ENCODE measurements at places on chromosomes 7 and 10.

DNA sequence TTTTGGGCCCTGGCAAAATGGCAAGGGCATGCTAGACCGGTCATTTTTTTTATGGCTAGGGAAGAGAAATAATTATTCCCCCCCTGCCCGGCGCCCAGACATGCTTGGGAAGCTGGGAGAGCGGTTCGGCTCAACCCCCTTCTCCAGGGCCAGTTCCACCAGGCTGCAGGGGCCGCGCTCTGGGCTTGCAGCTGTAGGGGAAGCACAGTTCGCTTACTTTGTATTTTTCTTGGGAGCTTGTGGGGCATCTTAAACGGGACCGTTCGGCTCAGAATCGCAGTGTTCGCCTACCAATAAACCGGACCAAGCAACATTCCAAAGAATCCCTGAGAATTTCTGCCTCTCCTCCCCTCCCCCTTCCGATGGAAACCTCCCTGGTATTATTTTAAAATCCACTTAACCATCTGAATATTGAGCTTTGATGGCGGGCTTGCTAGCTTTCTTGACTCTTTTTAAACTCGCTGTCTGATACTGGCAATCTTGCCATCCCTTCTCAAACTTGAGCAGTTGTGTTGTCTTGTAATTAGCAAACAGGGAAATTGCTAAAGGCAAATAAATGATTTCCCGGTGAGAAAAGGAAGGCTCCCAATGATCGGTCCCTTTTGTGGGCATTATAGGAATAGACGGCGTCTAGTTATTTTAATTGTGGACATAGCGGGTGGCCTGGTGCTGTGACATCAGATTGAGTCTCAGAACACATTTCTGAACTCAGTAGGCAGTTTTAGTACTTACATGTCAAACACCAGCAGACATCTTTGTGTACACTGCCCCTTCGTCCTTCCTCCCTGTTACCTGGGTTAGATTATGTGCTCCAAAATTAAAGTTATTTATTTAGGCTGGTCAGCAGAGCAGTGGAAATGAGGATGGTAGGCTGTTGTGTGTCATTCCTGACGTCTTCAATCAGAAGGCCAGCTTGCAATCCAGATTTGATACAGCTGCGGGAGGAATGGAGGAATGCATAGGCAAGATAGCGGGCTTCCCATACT is 3.4 kb downstream of the TCF7L2 start:
- no peak for DNase-seq

DNA sequence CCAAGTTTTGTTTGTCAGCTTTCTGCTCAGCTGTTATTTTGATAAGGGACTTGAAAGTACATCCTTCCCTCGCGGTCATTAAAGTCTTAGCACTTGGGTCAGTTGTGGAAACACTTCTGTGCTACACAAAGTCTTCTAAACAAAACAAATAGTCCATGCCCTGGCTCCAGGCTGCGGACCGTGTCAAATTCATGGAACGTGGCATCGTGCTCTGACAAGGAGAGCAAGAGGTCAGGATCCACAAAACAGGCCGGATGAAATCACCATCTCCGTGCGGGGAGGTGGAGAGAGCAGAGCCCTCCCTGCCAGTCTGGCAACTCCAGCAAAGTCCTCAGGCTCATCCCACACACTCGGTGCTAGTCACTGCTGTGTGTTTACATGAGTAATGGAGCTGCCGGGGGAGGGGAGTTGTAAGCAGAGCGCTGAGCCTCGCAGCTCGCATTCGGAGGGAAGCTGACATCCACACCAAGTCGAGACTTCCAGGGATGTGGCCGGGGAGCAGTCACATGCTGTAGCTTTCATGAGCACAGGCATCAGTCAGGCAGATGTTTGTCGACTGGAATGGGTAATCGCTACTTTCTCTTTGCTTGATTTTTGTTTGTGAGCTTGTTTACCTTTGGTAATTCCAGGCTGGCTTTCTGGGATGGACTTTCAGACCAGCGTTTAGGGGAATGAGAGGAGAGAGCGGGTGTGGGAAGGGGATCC is 147.6 kb downstream of the ARID5B start:
- peak; percentile 97 for DNase-seq

- DNase-seq = no peak
Observed at GRCh38 chr10:3426190-3426845, 253.7 kb upstream of the PITRM1 start.

GRCh38 chr7:127571741-127572505 is 13.5 kb downstream of the GCC1 start:
- DNase-seq = no peak

- DNase-seq = peak; percentile 41
Observed at GRCh38 chr10:79444199-79445119, 965 bp downstream of the ZCCHC24 start.

DNA sequence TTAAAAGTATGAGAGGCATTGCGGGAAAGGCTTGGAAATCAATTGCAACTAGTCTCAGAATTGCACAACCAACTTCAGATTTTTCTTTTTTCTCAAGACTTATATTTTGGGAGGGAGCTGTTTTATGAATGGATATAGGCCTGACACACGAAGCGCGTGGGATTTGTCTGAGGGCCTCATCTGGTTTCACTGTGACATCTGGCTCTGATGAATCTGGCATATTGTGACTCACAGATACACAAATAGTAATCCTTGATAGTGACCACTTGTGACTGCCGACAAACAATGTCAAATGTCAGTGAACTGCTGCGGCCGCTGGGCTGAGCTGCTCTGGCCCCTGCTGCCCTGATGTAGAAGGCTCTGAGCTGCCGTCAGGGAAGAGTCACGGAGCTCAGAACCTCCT is 655.1 kb downstream of the INHBA start:
- peak; percentile 51 for DNase-seq

DNA sequence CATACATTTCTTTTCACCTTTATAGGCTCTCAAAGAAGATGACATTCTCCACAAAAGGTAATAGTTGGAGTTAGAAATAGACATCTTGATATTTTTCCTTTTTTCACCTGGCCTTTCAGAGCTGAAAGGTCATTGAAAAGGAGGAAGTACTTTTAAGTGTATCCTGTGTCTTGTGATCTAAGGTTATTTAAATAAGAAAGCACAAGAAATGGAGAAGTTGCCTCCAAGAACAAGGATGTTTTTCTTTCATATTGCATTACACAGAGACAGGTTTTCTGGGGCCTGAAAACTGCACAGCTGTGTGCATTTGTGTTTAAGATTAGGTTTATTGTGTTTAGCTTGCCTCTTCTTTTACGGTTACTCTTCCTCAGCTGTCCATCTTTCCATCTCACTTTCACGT is 103.4 kb upstream of the SEMA3D start:
- DNase-seq = no peak

- no peak for DNase-seq
Observed at GRCh38 chr7:100374601-100375000, 1.3 kb downstream of the PILRA start.

DNA sequence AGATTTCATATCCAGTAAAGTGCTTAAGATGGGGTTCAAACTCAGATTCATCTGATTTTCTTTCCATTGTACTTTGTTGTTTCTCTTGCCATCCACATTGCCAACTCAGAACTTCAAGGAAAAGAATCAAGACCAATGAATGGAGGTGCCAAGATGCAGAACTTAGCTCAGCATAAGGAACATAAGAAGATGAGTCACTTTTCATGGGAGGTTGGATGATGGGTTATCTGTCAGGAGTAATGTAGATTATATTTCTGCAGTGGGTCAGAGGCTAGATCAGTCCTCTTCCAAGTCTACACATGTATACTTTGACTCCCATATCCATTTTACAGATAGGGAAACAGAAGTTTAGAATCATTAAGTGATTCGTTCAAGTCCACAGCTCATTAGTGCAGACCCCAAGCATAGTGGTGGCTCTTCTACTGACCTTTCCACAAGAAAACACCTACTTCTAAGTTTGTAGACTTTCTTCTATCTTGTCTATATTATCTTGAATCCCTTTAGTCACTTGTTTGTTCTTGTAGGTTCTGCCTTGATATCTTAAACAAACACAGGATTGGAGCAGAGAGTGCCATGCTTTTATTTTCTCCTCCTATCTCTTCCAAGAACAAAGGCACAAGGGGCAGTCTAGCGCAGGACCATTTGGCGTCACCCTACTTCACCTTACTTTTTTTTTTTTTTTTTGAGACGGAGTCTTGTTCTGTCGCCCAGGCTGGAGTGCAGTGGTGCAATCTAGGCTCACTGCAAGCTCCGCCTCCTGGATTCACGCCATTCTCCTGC is 14.0 kb upstream of the ADD3 start:
- DNase-seq = no peak

GRCh38 chr10:78332012-78332411 is 298.3 kb downstream of the RPS24 start:
- no peak for DNase-seq

- DNase-seq = no peak
Observed at GRCh38 chr7:66800591-66800990, 60.1 kb downstream of the RABGEF1 start.

- DNase-seq = peak; percentile 72
Observed at GRCh38 chr7:79452032-79452494, 1.4 kb downstream of the MAGI2 start.

GRCh38 chr7:77386165-77386822 is 29.9 kb downstream of the GSAP start:
- DNase-seq = peak; percentile 44

DNA sequence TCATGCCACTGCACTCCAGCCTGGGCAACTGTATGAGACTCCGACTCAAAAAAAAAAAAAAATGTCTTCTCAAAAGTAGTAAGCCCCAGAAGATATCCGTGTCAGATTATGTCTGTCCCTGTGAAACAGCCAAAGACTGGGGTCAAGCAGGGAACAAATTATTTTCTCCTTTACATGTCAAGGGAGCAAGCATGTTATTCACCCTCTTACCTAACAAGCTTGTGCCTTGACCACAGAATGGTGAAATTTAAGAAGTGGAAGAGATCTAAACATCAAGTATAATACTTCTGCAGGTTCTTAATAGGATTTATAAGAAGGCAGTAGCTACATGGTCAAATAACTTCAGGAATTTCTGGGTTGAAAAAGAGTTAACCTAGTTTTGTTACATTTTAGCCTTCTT is 187.9 kb downstream of the ZNF365 start:
- no peak for DNase-seq

DNA sequence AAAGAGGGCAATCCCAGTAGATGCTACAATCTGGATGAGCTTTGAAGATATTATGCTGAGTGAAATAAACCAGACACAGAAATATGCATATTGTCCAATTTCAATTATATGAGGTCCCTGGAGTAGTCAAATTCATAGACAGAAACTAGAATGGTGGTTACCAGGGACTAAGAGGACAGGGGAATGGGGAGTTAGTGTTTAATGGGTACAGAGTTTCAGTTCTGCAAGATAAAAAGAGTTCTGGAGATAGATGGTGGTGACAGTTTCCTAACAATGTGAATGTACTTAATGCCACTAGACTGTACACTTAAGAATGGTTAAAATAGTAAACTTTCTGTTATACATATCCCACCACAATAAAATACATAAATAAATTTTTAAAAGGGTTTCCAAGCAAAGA is 236.6 kb downstream of the ELMO1 start:
- DNase-seq = no peak

GRCh38 chr10:116138897-116139296 is 134.1 kb downstream of the GFRA1 start:
- no peak for DNase-seq

DNA sequence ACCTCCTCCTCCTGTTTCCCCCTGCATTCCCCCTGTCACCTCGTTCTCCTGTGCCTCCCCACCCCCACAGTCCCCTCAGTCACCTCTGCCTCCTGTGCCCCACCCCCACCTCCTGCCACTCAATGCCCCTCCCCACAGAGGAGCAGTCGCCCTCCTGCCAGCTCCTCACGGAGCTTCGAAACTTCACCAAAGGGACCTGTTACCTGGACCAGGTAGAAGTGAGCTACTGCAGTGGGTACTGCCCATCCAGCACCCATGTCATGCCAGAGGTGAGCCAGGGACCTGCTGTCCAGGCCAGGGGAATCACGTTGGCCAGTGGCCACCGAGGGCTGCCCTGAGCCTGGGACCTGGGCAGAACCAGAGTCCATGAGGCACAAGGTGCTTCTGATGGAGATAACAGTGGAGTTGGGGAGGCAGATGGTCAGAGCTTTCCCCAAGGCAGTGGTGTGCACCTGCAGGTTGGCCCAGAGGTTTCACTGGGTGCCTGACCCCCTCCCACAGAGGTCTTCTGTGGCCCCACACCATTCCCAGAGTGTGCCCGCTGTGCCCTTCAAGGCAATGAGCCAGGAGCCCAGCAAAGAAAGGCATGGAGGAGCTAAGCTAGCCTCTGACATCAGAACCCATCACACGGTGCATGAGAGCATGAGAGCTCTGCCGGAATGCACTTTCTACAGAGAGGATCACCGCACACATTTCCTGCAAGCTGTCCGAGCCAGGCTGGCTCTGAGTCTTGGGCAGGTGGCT is 7.0 kb upstream of the ZNF862 start:
- no peak for DNase-seq

DNA sequence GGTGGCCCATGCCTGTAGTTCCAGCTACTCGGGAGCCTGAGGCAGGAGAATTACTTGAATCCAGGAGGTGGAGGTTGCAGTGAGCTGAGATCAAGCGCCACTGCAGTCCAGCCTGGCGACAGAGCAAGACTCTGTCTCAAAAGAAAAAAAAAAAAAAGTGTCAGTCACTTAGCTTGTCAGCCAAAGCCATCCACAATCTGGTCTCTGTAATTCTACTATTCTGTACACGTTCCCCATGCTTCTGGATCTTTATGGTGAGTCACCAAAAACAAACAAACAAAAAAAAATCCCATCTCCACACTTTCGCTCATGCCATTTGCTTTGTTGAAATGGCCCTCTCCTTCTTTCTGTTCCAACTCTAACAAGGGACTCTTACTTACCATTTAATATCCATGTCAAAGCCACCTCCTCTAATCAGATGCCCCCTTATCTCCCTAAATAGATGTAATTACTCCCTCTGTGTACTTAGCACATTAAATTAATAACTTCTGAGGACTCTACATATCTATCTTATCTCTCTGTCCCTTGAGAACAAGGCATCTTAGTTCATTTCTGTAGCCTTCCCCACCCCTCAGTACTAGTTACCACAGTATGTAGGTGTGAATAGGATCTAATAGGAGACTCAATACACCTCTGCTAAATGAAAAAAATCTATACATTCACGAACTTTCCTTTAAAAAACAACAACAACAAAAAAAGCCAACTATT is 128.4 kb downstream of the ELMO1 start:
- DNase-seq = no peak

GRCh38 chr7:100171087-100171681 is 2.8 kb upstream of the GAL3ST4 start:
- no peak for DNase-seq

GRCh38 chr7:29626730-29627129 is 63.1 kb downstream of the PRR15 start:
- no peak for DNase-seq

DNA sequence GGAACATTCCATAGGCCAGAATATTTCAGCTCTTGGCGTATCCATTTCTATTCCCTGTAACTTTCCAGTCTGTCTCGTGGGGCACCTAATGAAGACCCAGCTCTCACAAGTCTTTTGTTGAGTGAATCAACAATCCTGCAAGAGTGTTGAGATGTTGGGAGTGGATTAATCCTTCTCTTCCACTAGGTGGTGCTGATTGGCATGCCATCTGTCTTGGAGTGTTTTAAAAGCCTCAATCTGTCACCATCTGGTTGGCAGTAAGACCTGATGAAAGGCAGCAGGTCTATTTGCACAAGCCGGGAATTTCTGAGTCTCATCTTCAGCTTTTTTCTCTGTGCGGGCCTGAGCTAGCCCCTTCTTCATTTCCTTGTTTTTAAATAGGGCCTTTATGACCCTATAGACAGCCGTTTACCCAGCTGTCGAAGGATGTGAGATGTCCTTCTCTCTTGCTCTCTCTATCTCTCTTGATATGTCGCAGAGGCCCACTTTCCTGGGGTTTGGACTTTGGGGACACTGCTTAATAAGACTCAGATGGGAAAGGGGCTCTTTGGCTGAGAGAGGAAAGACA is 180.5 kb downstream of the ZNF365 start:
- DNase-seq = peak; percentile 27

GRCh38 chr7:128792471-128793180 is 858 bp downstream of the CCDC136 start:
- no peak for DNase-seq

Measured in AG09319 (cell line).